T-helper 2 cell (primary cell): ENCODE measurements at places on chromosomes 16 and 17.

DNA sequence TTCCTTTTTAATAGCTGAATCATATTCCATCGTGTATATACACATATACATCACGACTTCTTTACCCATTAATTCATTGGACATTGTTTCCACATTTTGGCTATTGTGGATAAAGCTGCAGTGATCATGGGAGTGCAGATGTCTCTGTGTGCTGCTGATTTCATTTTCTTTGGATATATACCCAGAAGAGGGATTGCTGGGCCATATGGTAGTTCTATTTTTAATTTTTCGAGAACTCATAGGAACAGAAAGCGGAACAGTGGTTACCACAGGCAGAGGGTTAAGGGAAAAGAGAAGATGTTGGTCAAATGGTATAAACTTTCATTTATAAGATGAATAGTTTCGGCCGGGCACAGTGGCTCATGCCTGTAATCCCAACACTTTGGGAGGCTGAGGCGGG, 187.4 kb upstream of the MYOCD start:
- no peak for DNase-seq

- DNase-seq: peak; percentile 74
Measured at GRCh38 chr16:4288148-4288921, 15.5 kb upstream of the TFAP4 start.

- no peak for DNase-seq
Measured at GRCh38 chr17:79617740-79618382, 7.0 kb upstream of the RBFOX3 start.

- DNase-seq: no peak
Measured at GRCh38 chr16:71459510-71459909, 2.5 kb downstream of the ZNF23 start.

DNA sequence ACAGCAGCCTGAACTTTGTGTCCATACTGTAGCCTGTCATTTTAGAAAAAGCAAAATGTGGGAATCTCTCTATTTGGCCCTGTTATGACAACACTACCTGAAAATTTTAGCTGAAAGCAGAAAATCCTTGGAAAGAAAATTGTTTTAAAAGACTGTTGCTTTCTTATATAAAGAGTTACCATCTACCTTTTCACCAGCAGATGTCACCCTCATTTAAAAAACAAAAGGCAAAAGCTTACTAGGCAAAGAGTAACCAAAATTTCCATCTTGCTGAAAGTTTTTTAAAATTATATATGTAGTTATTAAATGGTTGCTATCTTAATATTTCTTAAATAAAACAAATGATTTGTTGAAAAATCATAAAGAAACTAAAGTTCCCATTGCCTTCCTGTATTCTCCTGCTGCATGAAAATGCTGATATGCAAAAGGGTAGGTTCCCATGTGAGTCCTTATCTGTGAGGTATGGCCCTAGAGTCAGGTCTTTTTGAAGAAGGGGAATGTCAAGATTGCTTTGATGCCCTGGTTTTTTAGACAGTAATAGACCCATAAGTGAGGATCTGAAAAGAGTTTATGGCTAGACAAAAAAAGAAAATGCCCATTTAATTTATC, 61.0 kb downstream of the TNRC6C start:
- DNase-seq: no peak

- DNase-seq: no peak
Measured at GRCh38 chr16:67429799-67430503, 970 bp upstream of the HSD11B2 start.
